ENCODE measurements at places on chromosomes 7 and 10. TPM values are rescaled to one million over a fixed set of nuclear protein-coding genes. Genes with fewer than 3 reads are reported as not detected.

Gene SEMA3A
- total RNA-seq: 0.25 TPM

- no peaks in the 10 kb centered on the region for H3K4me1 ChIP-seq
- no peaks in the 10 kb centered on the region for H3K36me3 ChIP-seq
- no peak for DNase-seq
Observed at GRCh38 chr7:157767506-157768197, 430.8 kb downstream of the DNAJB6 start.

- H3K4me3 ChIP-seq: no peak overlapping the region
- H3K36me3 ChIP-seq: no peaks in the 10 kb centered on the region
- no peaks in the 10 kb centered on the region for H3K27me3 ChIP-seq
- H3K27ac ChIP-seq: no peak overlapping the region
- no peak for DNase-seq
Observed at GRCh38 chr7:90788052-90788451, 191.9 kb downstream of the CDK14 start.

Gene ADAMTS14
- 0.39 TPM for total RNA-seq

Gene TACR2
- not detected for total RNA-seq

Data from activated T-helper 2 cell treated with anti-CD3 and anti-CD28 coated beads, Interferon-gamma antibody, Interleukin-2, Interleukin-4, amounts not matched to agents 10 μg/mL and 5 μg/mL and 100 μg/mL, durations not matched to agents 14 hours and 24 hours and 36 hours (primary cell).